ENCODE measurements at places on chromosomes 1 and 21.

DNA sequence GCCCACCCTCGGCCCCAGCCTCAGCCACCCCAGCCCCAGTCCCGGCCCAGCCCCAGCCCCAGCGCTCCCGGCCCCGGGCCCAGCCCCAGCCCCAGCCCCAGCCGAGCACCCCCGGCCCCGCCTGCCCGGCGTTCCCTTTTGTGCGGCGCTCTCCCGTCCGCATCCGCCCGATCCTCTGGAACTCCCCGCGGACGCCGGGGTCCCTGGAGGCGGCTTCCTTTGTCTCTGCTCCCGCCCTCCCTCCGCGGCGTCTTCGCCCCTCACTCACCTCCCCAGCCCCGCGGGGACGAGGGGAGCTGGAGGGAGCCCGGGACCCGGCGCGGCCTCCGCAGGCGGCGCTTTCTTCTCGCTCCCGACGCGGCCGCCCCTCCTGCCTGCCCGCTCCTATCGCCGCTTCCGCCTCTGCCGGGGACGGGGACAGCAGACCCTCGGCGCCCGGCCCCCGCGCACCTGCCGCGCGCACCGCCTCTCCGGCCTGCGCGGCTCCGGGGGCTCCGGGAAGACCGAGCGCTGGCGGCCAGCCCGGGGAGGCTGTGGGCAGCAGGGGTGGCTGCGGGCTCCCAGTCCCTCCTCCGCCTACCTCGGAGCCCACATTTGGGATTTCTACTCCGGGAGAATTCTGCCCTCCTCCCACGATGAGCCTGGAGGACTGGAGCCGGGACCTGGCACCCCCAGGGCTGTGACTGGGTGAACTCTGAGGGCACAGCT lies 14.0 kb downstream of the AGRN start:
- no peak for DNase-seq

DNA sequence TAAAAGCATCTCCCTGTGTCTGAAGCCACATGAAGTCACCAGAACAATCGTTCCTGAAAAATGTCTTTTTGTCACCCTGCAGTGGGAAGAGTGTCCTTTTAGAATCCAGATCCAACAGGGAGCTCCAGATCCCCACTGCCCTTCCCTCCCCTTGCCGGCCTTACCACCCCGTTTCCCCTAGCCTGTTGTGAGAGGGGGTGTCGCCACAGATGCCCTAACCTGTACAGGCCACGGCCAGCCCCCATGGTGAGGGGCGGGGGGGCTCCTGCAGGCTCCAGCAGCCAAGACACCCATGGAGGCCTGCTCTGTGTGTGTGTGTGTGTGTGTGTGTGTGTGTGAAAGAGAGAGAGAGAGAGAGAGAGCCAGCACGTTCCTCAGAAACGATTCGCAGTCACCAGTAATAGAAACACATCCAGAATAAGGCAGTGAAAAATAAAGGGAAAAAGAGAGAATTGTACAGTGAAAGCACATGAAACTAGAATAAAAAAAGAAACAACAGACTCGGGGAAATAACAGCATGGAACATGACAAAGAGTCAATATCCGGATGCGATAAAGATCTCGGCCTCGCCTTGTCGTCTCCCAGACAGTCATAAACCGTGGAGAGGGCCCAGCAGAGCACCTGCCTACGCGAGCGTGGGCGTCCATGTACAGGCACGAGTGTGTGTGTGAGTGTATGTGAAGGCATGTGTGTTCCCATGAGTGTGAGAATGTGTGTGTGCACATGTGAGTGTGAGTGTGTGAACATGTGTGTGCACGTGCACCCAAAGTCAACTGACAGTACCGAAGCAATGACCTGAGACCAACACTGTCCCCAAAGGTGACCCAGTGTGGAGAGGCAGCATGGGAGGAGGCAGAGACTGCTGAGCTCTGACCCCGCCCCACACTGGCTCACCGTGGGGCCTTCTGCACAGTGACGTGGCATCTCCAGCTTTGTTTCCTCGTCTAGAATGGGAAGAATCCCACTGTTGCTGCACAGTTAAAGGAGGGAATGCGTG lies 303.8 kb downstream of the NPHP4 start:
- no peak for DNase-seq

DNA sequence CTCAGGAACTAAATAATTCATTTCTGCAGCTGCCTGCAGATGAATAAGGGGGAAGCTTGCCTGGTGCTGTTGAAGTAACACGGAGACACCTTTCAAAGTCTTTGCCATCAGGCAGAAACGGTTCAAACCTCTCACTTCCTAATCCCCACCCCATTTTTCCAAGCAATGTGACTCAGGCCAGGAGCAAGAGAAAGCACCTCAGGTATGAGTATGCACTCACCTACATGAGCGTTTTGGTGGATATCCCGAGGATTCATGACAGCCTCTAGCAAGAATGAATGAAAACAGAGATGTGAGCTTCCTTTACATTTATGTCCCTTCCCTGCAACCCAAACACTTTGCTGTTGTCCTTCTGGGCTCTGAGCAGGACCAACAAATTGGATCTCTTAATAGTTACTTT lies 63.4 kb upstream of the LAX1 start:
- no peak for DNase-seq

DNA sequence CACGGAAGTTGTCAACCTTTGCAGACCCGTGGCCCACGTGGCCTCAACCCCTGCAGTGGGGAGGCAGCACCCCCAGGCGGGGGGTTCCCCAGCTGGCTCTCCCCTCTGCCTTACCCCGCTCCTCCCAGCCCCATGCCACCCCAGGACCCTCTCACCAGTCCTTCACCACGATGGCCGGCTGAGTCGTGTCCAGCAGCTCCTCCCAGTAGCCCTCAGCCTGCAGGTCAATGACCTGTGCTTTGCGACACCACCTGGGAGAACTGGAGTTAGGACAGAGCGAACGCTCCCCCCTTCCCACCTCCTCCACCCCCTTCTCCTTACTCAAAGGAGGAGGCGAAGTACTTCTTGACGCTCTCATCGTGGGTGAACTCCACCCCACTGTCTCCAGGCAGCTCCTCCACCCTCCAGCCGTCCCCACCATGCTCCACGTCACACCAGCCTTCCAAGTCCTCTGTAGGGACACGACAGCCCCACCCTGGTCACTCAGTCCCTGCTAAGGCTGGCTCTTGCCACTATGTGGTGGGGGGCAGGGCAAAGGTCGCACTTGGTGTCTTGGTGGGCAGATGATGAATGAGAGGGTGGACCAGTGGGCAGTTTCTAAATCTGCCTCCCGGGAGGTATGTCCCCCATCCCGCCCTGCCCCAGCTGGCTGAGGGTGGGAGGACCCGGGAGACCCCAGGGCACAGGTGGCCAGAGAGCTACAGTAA lies 4.5 kb downstream of the FBXO2 start:
- DNase-seq, result no peak

- DNase-seq, result no peak
Measured at GRCh38 chr1:191831572-191831971, 326.7 kb upstream of the RGS18 start.

DNA sequence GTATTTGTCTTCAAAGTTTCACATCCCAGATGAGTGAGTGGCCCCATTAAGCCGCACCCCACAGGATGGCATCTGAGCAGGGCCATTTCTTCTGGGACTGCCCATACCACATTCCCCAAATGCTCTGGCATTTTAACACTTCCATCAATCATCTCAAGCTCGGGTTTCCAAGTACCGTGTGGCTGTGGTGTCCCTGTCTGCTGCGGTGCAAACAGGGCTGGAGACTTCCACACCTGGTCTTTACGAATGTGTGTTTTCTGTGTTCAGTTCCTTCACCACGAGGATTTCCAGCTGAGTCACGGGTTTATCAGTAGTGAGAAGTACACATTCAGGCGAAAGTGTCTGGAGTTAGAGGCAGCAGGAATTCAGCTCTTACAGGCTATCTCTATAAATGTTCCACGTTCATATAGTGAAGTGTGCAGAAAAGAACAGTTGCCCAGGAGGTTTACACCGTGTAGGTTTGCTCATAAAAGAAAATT lies 195.2 kb downstream of the RHOU start:
- no peak for DNase-seq

GRCh38 chr1:193060115-193060403 lies 647 bp downstream of the RO60 start:
- no peak for DNase-seq

DNA sequence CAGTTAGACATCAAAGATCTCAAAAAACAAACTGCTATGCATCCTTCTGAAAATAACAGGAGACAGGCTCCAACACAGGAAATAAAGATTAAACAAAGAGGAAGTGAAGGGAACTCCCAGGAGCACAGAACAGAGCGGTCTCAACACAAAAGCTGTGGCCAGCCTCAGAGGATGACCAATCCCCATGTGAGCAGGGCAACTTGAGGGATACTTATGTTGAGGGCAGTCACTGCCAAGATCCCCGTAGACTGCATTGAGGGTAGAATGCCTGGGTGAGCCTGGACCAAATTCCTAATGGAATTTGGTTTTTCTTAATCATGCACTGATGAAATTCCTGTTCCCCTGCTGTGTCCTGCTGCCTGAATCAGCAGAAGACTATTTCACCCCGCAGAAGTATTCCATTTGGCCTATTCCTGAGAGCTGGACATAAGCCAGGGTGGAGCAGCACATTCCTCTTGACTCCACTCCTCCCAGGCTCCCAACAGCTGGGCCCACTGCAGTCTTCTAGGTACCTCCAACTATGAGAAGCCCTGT lies 49.0 kb downstream of the JAK1 start:
- no peak for DNase-seq

- peak; percentile 95 for DNase-seq
Measured at GRCh38 chr1:53945433-53946251, at the start of gene IFT25. Gene IFT25 (minus strand): TSS chr1:53945699. CDS start chr1:53940082, 5,617 bp downstream.

DNA sequence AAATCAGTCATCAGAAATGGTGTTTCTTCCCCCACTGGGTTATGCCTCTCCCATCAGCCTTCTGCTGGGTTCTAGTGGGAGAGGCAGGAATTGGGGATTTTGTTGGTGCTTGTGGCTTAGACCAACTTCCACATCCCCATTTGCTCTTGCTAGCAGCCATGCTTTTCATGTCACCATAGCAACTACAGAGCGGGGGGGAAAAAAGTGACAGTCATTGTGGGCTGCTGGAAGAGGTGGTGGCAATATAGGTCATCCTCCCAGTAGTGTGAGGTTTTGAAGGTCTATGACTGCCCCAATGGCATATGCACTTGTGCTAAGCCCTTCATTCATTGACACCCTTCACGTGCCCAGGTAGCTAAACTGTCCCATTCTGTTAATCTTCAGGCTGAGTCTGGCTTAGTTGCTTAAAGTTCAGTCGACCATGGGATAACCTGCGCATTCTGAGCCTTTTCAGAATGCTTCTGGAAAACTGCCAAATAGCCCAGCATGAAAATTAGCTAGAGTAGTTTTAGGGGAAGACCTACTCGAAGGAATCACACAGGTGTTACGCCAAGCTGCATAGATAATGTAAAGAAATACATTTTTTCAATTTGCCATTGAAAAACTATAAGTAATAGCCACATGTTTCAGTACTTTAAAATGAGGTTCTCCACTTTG lies 53.7 kb upstream of the ZNF326 start:
- DNase-seq, result no peak

- no peak for DNase-seq
Measured at GRCh38 chr1:156571261-156571852, 1.0 kb downstream of the IQGAP3 start.

- DNase-seq, result no peak
Measured at GRCh38 chr1:43814401-43814800, 107.1 kb downstream of the ST3GAL3 start.

DNA sequence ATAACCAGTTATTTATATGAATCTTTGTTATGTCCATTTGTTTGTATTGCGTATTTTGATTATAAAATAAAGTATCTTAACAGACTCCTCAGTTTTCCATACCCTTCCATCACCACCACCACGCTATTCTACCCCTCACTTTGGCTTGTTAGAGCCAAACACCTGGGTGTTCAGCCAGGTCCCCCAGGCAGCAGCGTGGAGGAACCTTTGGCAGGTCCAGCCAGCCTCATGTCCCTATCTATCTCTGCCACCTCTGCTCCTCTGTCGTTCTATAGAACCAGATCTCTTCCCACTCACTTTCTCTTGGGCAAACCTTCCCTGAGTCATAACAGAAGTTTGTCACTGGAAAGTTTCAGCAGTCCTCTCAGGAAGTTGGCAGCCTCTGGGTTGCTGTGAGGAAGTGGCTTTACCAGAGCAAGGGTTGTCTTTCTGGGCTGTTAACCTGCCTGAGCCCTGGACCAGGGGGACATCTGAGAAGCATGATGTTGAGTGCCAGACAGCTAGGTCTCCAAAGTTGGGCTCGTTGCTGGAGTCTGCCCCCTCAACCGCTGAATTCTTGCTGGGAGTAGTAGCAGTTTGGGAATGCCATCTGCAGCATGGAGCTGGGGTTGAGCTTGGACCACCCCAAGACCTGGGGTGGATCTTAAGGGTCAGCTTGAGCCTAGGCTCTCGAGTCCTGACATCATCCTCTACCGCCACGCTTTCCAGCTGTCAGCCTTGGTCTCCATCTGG lies 996 bp upstream of the SH3BGRL3 start:
- no peak for DNase-seq

DNA sequence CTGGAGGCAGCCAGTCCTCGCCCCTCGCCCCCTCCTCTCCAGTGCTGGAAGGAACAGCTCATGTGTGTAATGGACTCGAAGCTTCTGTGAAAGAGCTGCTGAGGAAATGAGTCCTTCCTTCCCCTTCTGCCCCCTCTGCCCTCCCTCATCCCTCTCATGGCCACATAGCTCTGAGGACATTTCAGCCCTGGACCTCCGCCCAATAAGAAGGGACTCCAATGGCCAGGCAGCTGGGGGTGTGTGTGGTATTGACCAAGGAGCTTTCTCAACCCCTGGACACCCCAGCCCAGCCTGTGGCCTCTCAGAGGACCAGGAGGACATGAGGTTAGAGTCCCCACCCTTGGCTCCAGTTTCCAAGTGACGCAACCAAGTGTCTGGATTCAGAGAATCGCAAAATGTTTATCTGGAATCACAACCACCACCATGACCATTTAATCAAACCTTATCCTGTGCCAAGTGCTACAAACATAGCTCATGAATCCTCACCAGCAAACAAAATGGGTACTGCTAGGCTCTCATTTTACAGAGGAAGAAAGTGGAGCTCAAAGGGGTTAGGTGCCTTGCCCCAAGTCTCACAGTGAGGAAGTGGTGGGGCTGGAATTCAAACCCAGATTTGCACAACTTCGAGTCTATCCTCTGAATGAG lies 47.8 kb upstream of the ECE1 start:
- no peak for DNase-seq

DNA sequence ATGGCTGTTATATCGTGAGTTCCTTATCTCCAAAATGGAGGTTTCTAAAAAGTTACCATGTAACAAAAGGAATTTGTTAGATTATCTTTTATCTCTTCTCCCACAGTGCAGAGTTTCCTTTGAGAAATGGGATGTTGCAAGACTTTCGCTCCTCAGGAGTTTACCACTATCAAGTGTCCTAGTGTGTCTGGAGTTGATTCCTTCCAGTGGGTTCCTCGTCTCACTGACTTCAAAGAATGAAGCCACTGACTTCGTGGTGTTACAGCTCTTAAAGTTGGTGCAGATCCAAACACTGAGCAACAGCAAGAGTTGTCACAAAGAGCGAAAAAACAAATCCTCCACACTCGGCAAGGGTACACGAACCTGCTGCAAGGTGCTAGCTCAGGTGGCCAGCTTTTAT lies 37.0 kb downstream of the SPAG17 start:
- no peak for DNase-seq

DNA sequence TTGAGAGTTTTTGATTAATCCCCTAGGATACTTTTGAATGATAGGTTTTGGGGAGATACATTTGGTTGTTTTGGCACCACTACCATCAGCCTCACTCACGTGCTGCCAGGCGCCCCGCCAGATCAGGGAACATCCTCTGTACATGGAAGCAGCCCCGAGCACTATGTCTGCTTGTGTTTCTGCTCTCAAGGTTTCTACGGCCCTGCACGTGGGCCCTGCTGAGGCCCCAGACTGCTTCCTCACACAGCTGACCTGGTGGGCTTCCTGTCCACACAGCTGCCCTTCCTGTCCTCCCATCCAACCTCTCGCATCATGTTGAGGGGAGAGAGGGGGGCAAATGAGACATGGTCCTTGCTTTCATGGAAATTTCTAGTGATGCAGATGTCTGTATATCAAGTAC lies 20.0 kb downstream of the ADARB1 start:
- DNase-seq, result no peak

All from H9 (cell line).